ENCODE measurements at places on chromosomes 1 and 21.

- DNase-seq, result no peak
These were observed 91.0 kb downstream of the KCNT2 start for GRCh38 chr1:196517193-196517592.

DNA sequence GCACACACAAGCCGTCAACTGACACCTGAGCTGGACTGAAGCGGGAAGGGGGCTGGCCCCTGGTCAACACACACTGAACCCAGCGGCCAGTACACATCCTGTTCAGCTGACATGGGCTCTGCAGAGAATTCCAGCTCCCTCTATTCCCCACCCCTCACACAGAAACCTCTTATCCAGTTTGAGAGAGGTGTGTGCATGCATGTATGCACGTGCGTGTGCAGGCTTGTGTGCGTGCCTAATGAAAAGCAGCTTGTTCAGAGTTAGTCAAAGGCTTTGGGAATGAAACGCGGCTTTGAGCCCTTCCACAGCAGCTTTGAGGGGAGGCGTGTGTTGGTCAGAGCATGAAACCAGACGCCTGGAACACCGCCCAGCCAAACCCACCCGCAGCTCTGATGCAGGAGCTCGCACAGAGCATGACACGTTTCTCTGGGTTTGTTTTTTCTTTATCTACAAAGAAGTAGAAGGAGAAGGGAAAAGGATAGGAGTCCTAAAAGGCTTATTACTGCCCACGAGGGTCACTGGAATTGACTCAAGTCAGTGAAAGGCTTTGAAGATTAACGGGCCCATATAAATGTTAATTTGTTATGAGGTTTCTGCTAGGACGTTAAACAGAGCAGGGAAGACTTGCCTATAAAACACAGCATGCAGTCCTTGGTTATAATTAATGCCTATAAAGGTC, 184.2 kb downstream of the ETS2 start:
- DNase-seq, result no peak

DNA sequence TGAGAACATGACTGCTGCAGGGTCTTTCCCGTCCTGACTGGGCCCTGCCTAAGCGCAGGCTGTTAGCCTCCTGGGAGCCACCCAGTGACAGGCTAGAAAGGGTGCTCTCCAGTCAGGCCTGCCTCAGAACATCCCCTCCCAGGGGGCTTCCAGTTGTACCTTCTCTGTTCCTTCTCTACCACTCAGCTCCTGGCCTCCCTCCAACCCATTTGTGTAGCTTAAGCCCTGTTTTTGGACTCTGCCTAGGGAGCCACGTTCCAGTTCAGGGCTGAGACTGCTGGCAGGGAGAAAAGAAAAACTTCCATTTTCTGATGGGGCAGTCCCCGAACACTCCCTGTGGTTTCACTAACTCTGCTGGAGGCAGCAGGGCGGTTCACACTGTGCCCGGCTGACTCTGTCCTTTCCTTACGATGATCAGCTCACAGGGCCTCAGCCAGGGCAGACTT, 15.3 kb upstream of the POU3F1 start:
- DNase-seq, result no peak

- no peak for DNase-seq
These were observed 144.8 kb upstream of the SAMSN1 start for GRCh38 chr21:14690886-14691285.

- no peak for DNase-seq
These were observed 8.7 kb downstream of the ITLN1 start for GRCh38 chr1:160876311-160876710.

GRCh38 chr21:18228060-18228739, 16.4 kb upstream of the CHODL start:
- no peak for DNase-seq

GRCh38 chr1:167648252-167648849, 18.3 kb downstream of the RCSD1 start:
- no peak for DNase-seq

DNA sequence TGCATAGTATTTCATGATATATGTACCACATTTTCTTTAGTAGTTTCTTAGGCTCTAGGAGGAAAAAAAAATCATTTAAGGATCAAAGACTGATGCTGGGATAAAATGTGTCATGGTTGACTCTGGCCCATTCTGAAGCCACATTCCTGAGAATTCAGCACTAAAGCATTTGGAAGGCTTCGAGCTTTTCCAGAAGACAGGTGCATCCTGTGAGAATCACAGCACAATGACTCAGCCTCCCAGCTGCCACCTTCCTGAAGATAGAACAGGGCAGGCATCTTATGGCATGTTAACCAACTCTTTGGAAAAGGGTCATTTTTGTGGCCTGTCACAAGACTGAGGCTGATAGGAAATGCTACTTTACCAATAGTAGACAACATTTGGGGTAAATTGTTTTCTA, 359.9 kb downstream of the PCP4 start:
- DNase-seq, result no peak

- no peak for DNase-seq
These were observed 752.8 kb upstream of the RGS18 start for GRCh38 chr1:191405417-191405816.

DNA sequence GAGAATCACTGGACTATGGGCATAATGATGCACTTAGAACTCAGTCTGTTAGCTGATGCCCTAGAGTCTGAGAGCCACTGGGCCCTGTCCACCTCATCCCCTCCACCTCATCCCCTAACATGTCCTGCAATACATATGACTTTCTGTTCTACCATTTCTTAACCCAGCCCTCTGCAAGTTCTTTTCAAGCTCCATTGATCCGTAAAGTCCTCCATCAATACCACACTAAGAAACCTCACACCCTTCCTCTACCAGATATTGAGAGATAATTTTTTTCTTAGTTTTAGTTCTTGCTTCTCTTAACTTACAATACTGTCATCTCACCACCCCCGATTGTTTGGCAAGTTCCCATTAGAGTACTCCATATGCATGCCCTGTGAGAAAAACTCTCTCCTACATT, 22.1 kb downstream of the FCRL4 start:
- no peak for DNase-seq

DNA sequence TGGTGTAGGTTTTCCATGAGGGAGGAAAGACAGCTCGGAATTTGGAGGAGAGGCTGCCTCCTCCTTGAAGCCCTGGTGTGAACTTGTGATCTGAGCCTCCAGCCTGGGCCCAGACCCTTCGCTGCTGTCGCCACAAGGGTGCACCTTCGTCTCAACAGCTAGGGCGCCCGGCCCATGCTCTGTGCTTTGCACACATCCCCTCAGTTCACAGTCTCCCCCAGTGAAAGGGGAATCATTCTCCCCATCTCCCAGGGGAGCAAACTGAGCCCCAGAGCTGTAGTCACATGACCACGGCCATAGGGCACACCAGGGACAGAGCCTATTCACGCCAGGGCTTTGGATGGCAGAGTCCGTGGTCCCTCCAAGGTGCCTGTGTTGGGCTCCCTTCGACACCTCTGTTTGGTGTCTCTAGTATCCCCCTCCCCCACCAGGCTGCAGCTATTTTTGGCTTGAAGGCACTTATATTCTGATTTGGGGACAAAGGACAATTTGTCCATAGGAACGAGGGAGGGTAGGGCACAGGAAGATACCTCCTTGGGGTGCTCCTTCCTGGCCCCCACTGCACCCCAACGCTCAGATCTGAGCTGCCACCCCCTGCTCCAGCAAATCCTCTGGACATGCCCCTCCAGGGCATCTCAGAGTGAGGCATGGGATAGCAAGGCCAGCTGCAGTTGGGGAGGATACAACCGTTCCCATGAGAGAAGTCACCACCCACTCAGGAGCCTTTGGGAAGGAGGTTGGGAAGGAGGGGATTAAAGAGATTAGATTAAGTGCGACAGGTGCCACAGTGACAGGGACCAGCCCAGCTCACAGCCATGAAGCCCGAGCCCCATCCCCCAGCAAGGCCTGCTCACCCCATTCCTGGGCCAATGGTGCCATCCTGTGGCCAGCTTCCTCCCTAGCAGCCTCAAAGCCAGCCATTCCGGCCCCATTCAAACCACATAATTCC, 15.7 kb downstream of the MATN1 start:
- peak; percentile 59 for DNase-seq

DNA sequence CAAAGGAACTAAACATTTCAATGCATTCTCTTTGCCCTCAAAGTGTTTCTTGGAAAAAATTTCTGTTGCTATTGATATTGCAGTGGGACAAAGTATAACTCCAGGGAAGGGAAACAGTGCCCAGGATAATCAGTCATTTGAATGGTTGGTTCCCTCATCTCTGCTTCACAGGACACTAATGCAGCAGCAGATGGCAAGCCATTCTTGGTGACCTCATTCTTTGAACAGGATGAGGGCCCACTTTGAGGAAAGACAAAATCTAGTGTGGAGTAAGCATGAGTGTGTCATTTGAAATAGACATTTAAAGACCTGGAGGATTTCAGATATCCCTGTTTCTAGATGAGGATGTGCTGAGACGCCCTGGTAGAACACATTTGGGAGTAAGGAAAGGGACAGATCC, 32.3 kb downstream of the CHRM3 start:
- DNase-seq, result no peak

DNA sequence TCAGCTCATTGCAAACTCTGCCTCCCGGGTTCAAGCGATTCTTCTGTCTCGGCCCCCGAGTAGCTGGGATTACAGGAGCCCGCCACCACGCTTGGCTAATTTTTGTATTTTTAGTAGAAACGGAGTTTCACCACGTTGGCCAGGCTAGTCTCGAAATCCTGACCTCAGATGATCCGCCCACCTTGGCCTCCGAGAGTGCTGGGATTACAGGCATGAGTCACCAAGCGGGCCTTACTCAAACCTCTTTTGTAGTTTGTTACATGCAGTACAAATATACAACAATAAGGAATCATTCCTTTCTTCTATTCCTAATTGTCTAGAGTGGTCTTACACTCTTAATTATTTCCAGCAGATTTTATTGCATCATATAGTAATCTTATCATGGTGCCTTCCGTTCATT, 16.6 kb downstream of the SPATA17 start:
- no peak for DNase-seq

DNA sequence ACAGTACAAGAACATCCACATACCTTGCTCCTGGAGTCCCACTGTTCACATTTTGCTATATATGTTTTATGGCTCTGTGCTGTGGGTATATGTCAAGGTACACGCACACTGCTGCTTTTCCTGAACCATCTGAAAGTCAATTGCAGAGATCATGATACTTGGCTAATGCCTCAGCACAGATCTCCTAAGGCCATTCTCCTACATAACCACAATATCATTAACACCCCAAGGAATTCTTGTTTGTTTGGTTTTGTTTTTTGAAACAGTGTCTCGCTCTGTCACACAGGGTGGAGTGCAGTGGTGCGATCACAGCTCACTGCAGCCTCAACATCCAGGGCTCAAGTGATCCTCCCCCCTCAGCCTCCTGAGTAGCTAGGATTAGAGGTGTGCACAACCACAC, 16.0 kb downstream of the CTNNBIP1 start:
- DNase-seq, result no peak

GRCh38 chr1:23718482-23718881, 24.8 kb upstream of the ELOA start:
- no peak for DNase-seq

GRCh38 chr1:38361566-38361965, 315.0 kb upstream of the POU3F1 start:
- DNase-seq, result no peak

GRCh38 chr1:100581096-100581705, 43.3 kb downstream of the GPR88 start:
- no peak for DNase-seq

DNA sequence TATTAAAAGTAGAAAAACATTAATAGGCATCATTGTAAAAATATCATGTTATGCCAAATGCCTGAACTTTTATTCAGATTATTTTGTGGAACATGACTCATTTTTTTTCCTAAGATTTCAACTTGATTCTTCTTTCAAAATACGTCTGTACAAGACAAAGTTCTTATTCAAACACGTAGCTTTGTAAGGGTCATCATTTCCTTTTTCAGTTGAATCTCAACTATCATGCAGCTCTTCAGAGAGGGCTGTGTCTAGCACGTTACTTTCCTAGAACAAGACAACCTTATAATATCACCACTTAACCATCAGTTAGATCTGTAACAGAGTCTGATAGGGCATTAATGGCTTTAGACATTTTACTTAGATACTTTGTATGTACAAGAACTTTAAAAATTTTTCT, 608.9 kb downstream of the AMY1C start:
- DNase-seq, result no peak

DNA sequence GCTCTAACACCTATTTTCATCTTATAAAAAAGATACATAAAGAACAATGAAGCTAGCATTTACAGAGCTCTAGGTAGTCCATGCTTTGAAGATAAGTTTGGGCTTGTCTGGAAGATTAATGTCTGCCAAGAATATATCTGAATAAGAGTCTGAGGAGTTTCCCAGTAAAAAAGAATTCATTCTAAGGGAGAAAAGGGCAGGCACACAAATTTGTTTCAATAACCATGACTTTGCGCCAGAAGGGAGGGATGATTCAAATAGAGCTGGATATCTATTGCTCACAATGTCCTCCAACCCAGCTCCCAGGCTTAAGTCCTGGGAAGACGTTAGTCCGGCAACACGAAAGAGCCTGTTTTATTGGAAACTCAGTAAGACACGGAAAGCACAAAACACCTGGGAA, 9.7 kb upstream of the TTLL7 start:
- no peak for DNase-seq

DNA sequence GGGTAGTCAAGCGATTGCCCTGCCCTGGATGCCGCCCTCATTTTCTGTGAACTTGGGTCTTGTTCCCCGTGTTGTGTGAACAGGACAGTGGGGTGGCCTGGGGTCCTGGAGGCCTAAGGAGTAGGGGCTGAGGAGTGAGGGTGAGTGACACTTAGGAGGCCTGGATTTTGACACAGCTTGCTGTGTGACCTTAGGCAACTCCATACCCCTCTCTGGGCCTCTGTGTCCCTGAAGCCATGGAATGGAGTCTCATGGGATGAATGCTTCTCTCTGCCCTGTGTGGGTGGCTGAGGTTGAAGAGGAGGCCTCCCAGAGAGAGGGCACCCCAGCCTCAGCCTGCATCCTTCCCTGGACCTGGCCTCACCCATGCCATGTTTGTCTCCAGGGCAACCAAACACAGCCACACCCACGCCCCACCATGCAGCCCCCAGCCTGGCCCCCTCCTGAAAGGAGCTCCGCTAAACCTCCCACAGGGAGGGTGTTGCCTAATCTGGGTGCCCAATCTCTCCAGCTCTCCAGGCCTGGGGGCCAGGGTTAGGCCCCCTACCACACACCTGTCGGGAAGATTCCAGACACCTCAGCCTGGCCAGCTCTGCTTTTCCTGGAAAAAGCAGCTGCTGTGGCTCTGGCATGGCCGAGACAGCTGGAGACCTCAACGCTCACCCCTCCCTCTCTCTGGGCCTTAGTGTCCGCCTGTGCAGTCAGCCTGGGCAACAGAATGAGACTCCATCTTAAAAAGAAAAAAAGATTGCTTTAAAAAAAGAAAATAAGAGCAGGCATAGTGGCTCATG, 9.9 kb downstream of the MYOM3 start:
- no peak for DNase-seq

- DNase-seq, result no peak
These were observed 104.1 kb upstream of the TMPRSS2 start for GRCh38 chr21:41611966-41612606.

- no peak for DNase-seq
These were observed 9.1 kb upstream of the COA7 start for GRCh38 chr1:52706941-52707926.

- peak; percentile 48 for DNase-seq
These were observed 55.9 kb downstream of the MRPS6 start for GRCh38 chr21:34129039-34129891.

GRCh38 chr1:180643693-180644092, 11.9 kb downstream of the XPR1 start:
- DNase-seq, result no peak

GRCh38 chr1:76759950-76760349, 107.3 kb upstream of the ST6GALNAC5 start:
- DNase-seq, result no peak

GRCh38 chr1:200969726-200970561, 53.6 kb downstream of the KIF21B start:
- no peak for DNase-seq

- no peak for DNase-seq
These were observed 62.3 kb upstream of the ANGPTL1 start for GRCh38 chr1:178933105-178933561.
